ENCODE measurements at places on chromosomes 2 and 18.

GRCh38 chr2:145592361-145592760 is 1072.4 kb upstream of the ZEB2 start:
- no peak for DNase-seq

DNA sequence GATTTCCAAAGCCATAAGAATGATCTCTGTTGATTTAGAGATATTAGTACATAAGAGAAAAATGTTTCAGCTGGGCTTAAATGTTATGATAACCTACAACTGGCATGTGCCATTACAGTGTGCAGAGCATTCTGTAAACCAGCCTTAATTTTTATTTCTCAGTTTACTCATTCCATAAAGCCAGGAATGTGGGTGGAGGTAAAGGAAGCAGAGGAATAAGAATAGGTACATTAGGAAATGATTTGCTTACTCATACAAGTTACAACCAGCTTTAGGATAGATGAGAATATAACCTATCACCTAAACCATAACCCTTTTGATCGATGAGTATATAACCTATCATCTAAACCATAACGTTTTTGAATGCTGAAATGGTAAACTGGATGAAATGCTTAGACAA is 1394.7 kb upstream of the ACVR2A start:
- DNase-seq, result no peak

DNA sequence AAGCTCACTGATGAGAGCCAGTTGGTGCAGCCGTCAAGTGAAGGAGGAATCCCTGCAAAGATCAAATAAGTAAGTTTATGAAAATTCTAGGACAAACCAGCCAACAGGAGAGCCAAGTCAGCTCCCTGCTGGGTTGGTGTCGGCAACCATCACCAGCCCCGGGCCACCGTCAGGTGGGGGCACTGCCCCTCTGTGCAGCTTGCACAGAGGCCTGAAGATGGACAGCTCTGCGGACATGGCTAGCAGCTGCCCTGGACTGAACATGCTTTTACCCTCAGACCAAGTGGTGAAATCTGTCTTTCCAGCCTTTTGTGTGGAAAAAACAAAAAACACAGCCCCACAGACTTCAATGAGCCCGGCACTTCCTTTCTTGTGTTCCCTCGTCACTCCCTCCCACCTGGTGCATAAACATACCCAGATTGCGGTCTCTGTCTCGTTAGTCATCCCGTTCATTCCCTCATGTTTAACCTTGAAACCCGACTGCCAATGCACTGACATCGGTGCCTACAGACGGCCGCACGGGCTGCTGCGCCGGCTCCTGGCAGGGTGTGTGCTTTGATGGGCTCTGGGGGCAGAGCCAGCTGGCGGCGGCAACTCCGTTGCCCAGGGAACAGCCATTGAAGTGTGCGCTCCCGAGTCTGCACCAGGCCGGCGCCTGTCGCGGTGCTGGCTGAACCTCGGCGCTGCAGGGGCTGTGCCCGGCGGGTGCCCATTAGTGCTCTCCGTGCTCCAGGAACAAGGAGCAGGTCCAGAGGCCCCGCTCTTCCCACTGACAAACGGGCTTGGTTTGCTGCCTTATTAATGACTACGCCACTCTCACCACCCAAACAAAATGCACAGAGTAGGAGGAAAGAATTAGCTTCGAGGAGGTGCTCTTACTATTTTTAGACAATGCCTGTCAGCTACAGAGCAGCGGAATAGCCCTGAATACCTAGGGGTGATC is 95.3 kb downstream of the EIPR1 start:
- DNase-seq, result peak; percentile 36

DNA sequence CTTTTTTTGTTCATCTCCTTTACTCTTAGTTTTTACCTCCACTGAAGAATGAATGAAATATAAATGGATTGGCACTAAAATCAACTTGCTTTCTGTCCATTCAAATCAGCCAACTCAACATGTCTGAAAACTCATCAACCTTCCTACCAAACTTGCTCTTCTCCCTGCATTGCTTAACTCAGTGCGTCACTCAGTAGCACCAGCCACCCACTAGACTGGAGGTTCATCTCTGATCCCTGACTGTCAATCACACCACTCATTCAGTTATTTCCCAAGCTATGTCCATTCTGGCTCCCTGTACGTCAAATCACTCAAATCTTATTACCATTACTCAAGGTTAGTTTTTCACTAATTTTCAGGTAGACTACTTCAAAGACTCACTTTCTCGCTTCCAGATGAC is 75.2 kb upstream of the RBMS1 start:
- DNase-seq, result no peak

DNA sequence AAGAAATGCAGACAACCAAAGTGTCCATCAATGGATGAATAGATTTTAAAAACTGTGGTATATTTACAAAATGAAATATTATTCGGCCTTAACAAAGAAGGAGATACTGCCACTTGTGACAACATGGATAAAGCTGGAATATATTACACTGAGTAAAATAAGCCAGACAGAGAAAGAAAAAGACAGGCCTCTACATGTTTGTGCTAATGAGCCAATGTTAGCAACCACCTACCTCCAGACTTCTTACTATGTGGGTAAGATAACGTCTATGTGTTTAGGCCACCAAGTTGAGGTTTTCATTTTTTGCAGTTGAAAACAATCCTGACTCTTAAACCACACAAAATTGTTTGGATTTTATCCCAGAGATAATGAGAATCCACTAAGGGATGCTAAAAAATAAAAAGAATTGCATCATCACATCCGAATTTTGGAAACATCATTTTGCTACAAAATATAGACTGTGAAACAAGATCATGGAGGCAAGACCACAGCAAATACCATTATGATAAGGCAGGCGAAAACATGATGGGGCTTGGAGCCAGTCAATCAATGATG is 47.0 kb downstream of the EVA1A start:
- no peak for DNase-seq

DNA sequence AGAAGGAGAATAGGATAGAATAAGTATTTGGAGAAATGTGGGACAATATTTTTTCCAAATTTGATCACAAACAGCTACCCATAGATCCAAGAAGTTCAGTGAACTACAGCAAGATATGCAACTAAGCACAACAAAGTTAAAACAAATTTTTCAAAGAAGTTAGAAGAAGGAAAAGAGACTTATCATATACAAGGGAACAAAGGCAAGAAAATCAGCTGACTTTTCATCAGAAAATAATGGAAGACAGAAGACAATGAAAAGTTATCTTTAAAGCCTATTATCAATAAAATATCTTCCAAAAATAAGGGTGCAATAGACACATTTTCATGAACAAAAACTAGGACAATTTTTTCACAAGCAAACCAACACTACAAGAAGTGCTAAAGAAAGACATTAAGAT is 202.8 kb upstream of the FN1 start:
- DNase-seq, result no peak

DNA sequence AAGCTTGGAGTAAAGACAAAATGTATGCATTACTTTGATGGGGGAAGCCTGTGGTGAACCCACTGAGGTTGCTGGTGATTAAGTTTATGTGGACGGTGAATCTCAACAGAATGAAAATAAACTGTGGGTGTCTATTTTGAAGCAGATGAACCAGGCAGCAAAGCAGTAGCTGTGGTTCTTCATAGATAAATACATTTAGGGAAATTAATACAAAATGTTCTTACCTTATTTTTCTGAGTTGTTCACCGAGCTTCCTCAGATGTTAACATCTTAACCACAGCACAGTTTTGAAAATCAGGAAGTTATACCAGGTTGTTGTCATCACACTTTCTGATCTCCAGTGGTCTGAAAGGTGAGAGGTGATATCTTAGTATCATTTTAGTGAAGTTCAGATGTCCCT is 53.9 kb downstream of the NCK2 start:
- DNase-seq, result no peak

DNA sequence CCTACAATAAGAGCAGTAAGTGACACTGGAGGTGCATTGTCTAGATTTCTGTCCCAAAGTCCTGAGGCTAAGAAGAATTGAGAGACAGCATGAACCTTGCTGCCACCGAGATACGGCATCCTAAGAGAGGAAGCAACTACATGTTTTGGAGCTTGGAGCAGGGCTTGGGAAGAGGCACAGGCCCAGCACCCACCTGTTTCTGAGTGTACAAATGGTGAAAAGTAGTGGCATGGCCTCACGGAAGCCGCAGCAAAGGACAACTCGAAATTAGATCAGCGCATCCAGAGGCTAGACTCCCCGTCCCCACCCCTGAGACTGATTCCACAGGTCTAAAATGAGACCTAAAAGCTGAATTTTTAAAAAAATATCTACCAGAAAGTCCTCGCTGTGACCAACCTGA is 127.5 kb downstream of the PTGR3 start:
- DNase-seq, result no peak

DNA sequence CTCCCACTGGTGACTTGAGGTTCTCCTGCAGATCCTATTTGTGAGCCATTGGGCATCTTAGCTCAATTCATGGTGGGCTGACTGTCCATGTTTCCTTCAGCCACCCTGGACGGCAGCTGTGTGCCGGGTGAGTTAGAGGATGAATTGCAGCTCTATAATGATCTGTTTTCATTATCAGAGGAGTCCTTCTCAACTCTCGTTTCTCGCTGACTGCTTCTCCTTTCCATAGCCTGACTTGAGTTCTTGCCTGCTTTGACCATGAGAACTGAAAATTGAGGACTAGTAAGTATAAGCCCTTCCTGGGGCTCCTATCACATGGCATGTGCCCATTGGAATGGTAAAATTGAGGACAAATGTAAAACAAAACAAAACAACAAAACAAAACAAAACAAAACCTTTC is 121.8 kb downstream of the CDC42EP3 start:
- DNase-seq, result no peak

DNA sequence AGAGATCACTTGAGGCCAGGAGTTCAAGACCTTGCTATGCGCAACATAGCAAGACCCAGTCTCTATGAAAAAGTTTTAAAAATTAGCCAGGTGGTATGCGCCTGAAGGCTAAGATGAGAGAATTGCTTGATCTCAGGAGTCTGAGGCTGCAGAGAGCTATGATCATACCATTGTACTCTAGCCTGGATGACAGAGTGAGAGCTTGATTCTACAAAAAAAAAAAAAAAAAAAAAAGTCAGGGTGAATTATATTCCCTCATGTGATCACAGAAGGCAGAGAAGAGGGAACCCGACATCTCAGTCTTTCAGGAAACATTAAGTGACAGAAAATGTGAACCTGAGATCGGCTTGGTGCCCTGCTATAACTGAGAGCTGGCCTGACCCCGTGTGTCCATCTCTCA is 171.2 kb upstream of the MSH6 start:
- no peak for DNase-seq

- DNase-seq, result no peak
Observed at GRCh38 chr2:140063356-140063755, 1283.2 kb upstream of the NXPH2 start.

- no peak for DNase-seq
Observed at GRCh38 chr2:17748745-17749144, 4.9 kb downstream of the SMC6 start.

DNA sequence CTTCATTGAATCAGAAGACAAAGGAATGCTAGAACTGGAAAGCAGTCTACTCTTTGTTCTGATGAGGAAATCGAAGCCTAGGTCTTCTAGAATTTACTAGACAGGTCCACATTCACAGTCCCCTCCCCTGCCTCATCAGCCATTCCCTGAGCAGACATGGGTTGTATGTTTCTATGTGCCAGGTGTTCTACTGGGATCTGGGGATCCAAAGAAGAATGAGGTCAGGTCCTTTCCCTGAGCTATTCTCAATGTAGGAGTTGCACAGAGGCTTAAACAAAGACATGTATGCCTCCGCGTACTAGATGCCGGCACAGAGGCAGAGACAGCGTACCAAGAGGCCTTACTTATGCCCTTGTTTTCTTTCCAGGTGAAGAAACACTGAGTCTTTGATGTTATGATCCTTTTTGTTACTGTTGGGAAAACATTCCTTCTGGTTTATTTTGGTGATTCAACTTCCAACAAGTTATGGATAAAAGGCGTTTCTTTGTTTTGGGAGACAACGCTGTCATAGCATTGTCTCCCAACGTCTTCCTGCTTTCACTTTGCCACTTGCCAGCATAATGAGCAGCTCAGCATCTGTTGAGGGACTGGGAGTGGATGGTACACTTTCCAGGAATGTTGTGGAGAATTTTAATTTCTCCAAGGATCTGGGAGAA is 174.4 kb downstream of the ALPK2 start:
- DNase-seq, result no peak

GRCh38 chr2:199850718-199851500 is at the start of gene FTCDNL1:
TSS of gene FTCDNL1 (minus strand) at chr2:199851192. CDS start at chr2:199848962, 2,230 bp downstream.
- DNase-seq, result no peak

- DNase-seq, result no peak
Observed at GRCh38 chr2:18325118-18325517, 235.3 kb downstream of the RDH14 start.

- DNase-seq, result no peak
Observed at GRCh38 chr2:180481998-180482397, 474.9 kb upstream of the CWC22 start.

- no peak for DNase-seq
Observed at GRCh38 chr2:199382091-199382490, 75.6 kb downstream of the SATB2 start.

GRCh38 chr2:154189953-154190352 is 318.2 kb downstream of the GALNT13 start:
- peak; percentile 1 for DNase-seq

GRCh38 chr2:86566158-86566820 is 3.0 kb upstream of the CHMP3 start:
- no peak for DNase-seq

DNA sequence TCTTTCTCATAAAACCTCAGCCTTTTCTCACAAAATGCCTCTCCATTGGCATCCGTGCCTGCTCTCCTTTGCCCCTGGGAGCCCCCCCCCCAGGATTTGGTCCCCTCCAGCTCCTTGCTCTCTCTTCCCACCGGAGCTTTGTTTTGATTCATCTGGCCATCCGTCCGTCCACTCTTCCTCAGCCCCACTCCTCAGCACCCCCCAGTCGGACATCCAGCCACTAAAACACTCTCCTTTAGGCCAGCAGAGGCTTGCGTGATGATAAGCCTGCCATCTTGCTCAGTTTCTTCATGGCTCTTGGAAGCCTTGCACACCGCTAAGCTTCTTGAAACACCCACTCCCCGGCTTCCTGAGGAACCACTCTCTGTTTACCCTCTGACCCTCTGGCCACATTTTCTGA is 31.5 kb upstream of the GNAL start:
- no peak for DNase-seq

DNA sequence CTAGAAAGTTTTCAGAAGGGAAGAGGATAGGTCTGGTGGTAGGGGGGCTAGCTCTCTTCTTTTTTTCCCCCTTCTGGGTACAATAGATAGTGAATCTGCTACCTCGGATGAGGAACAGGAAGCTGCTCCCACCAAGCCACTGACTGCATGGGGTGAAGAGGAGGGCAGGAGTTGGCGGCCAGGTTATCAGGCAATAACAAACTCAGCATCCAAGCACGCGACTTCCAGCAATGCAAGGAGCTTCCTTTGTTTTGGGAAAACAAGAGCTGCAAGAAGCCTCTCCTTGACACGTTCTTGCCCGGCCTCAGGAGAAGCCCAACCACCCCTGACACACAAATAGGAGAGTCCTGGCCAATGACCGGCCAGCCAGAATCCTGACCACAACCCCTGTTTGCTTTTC is 32.2 kb downstream of the NHEJ1 start:
- no peak for DNase-seq

- DNase-seq, result no peak
Observed at GRCh38 chr18:9137168-9138066, 836 bp downstream of the ANKRD12 start.

Measured in left renal pelvis (tissue), 4 donors.